Vein endothelial cell (primary cell): ENCODE measurements at places on chromosomes 6 and 20. TPM values are rescaled to one million over a fixed set of nuclear protein-coding genes. Genes with fewer than 3 reads are reported as not detected.

The NCOA5 gene
- total RNA-seq: 23.2 and 23.7 TPM in 2 replicates

The MCHR2 gene
- not detected in 2 replicates for total RNA-seq

The PSMB9 gene
- total RNA-seq: 2.9 and 3.9 TPM in 2 replicates

The FOXS1 gene
- 0.48 and 1.3 TPM in 2 replicates for total RNA-seq

The EEF1A2 gene
- 0.67 and 5.6 TPM in 2 replicates for total RNA-seq

The TOP1 gene
- 16.3 and 25.5 TPM in 2 replicates for total RNA-seq

The ASIP gene
- total RNA-seq: not detected in 2 replicates

The COQ3 gene
- 2.9 and 4.9 TPM in 2 replicates for total RNA-seq

The SIM1 gene
- 0.19 and 0.33 TPM in 2 replicates for total RNA-seq

The AIF1 gene
- total RNA-seq: not detected in 2 replicates

The SEMG1 gene
- not detected in 2 replicates for total RNA-seq
